ENCODE measurements at places on chromosomes 7 and 10.

GRCh38 chr10:126670895-126671261 is 385 bp upstream of the C10orf90 start:
- DNase-seq, result no peak

GRCh38 chr10:92961638-92962037 is 99.0 kb upstream of the CYP26C1 start:
- DNase-seq, result no peak

GRCh38 chr7:36784991-36785940 is 61.0 kb upstream of the AOAH start:
- DNase-seq, result no peak

DNA sequence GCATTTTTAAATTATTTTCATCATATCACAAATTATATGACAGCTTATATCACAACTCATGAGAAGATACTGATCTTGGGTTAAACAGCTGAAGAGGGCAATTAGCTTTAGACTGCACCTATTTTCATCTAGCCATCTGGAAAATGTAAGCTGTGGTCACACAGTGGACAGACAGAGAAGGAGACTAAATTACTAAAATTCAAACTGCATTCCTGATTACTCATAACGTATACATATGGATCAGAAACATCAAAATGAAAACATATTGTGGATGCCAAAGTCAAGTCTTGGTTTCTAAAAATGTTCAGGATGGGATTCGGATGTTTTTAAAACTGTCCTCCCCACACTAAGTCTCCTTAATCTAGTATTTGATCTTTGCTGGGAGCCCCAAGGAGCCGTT is 6.6 kb downstream of the BBIP1 start:
- peak; percentile 90 for DNase-seq

- no peak for DNase-seq
These were observed 37.2 kb downstream of the IKZF1 start for GRCh38 chr7:50341724-50342123.

DNA sequence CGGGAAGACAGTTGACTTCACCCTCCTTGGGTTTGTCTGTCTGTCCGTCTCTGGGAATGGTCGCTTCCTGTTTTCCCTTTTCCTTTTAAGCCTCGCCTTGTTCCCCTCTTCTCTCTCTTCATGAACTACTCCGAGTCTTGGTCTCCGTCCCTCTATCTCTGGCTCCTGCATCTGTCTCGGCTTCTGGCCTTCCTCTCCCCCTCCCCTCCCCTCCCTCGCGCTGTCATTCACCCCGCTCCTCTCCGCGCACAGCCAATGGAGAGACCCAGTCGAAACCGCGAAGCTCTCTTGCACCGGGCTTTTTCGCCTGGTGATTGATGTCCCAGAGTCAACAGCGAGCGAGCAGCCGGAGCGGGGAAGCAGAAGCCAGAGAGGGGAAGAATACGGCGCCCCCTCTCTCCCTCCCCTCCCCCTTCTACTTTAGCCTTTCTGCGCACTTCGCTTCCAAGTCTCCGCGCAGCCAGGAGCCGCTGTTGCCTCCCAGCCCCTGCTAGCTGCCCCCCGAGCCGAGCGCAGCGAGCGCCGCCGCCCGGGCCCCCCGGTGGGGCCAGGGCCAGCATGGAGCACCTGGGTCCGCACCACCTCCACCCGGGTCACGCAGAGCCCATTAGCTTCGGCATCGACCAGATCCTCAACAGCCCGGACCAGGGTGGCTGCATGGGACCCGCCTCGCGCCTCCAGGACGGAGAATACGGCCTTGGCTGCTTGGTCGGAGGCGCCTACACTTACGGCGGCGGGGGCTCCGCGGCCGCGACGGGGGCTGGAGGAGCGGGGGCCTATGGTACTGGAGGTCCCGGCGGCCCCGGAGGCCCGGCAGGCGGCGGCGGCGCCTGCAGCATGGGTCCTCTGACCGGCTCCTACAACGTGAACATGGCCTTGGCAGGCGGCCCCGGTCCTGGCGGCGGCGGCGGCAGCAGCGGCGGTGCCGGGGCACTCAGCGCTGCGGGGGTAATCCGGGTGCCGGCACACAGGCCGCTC is at the start of gene TLX1:
Gene TLX1, plus strand, starts transcription at position 317 of the 978 bp plus-strand sequence. Its CDS starts 242 bp downstream, at position 559.
- DNase-seq, result no peak

DNA sequence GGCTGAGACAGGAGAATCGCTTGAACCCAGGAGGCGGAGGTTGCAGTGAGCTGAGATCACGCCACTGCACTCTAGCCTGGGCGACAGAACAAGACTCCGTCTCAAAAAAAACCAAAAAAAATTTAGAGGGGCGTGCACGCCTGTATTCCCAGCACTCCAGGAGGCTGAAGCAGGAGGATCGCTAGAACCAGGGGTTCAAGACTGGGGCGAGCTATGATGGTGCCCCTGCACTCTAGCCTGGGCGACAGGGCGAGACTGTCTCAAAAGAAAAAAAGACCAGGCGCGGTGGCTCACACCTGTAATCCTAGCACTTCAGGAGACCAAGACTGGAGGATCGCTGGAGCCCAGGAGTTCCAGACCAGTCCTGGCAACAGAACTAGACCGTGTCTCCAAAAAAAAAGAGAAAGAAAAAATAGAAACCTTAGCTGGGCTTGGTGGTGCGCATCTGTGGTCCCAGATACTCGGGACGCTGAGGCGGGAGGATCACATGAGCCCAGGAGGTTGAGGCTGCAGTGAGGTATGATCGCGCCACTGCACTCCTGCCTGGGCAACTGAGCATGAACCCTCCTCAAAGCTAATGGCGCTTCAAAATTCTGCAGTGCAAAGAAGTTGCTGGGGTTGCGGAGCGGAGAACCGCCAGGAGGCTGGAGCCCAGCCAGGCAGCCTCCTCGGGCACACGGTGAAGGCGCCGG is 382 bp upstream of the MBLAC1 start:
- DNase-seq, result no peak

DNA sequence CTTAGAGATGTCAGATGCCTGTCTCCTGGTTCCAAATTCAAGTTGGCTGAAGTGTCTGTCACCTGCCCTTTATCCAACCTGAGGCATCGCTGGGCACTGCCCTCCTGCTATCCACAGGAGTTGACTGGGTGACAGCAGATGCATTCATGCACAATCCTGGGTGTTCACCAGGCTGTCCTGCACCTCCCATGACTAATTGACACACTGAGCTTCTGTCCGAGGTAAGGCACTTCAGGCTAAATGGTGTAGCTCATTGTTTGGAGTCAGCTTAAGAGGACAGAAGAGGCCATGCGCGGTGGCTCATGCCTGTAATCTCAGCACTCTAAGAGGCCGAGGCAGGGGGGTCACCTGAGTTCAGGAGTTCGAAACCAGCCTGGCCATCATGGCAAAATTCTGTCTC is 2.4 kb downstream of the UCMA start:
- no peak for DNase-seq

DNA sequence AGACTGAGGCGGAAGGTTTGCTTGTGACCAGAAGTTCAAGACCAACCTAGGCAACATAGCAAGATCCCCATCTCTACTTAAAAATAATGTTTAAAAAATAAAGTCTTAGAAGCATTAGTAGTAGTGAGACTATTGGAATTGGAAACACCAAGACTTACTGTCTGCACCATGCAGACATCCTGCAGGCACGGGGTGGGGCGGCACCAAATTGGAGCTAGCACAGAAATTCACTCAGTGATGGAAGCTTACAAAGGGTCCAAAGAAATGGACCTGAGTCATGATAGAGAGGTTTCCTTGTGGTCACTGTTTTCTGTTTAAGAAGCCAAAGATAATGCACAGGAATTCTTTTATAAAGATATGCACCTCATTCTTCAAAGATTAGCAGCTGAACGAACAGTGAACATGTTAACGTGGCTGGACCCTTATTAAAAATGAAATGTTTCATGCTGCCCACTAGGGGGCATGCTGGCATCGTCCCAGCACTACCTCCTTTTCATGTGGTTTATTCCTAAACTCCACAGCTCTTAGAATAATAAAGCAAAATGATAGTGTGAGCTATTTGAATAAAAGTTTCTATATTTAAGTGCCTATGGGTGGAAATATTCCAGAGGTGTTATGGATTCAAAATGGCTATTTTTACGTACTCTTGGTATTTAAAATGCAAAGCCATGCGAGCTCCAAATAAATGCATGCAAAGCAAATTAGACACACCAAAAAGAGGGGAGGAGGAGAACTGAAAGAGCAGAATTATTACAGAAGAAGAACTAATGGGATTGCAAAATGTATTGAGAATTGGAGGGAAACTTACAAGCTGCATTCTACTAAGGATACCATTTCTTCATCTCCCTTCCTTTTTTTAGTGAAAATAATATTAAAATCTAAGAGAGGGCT is 28.6 kb downstream of the PDSS1 start:
- peak; percentile 73 for DNase-seq

GRCh38 chr10:70296406-70296899 is 12.6 kb upstream of the NPFFR1 start:
- DNase-seq, result peak; percentile 90

DNA sequence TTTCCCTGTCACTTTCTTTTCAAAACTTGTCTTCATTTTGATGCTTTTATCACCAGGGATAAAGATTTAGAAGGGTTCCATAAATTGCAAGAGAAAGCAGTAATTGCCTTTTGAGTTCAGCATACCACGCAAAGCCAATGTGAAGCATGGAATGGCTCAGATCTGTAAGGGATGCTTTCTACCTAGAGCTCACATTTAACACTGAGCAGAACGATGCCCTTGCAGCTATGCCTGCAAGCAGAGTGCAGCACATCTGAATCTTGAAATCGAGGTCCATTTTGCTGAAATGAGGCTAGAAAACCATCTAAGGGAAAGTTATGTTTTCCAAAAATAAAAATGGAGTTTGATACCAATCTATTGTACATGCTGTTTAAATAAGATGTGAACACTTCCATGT is 171.2 kb upstream of the CELF2 start:
- DNase-seq, result no peak

GRCh38 chr7:64755865-64756264 is 38.4 kb upstream of the ZNF138 start:
- no peak for DNase-seq

- no peak for DNase-seq
These were observed 109.6 kb downstream of the ELAPOR2 start for GRCh38 chr7:86949779-86950260.

- no peak for DNase-seq
These were observed 67.9 kb downstream of the DENND11 start for GRCh38 chr7:141634065-141634464.

DNA sequence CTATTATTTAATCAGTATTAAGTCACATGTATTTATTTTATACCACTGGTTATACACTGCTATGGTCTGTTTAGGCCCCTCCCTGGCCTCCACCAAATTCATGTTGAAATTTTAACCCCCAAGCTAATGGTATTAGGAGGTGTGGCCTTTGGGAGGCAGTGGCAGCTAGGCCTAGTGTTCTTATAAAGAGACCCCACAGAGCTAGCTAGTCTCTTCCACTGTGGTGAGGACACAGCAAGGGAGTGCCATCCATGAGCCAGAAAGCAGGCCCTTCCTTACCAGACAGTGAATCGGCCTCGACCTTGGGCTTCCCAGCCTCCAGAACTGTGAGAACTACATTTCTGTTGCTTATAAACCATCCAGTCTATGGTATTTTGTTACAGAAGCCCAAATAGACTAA is 28.7 kb downstream of the RBM48 start:
- no peak for DNase-seq

DNA sequence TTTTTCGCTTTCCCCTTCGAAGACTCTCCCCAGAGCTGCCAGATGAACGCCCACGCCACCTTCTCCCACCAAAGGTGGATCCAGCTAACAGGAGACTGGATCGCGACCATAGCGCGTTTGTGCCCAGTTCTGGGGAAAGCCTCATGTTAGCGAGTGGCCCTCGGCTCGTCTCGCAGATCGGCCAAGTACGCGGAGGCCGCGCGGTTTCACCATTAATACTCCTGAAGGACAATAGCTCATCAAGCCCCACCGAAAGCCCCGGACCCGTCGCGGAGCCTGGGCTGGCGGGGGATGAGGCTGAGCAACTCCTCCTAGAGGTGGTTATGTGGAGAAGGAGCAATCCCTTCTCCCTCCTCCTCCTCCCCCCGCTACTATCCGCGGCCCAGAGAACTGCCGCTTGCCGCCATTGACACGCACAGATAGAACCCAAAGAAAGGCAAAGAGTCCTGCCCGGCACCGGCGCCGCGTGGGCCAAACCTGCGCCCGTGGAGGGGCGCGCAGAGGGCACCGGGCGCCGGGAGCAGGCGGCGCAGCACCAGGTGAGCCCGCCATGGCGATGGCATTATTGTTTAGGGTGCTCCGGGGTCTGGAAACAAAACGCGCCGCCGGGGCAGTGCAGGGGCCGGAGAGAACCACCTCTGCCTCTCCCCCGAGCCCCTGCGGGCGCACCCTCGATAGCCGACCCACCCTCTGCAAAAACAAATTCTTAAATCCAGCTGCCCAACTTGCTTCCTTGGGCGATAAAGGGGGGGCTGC is at the start of gene MACROH2A2:
Gene MACROH2A2, plus strand, starts transcription at position 385 of the 756 bp plus-strand sequence. CDS start 22,813 bp downstream, outside the sequence.
- DNase-seq, result peak; percentile 61

- peak; percentile 59 for DNase-seq
These were observed 817 bp downstream of the MLLT10 start for GRCh38 chr10:21534604-21535493.

GRCh38 chr7:44333911-44334733 is 8.7 kb upstream of the CAMK2B start:
- no peak for DNase-seq

DNA sequence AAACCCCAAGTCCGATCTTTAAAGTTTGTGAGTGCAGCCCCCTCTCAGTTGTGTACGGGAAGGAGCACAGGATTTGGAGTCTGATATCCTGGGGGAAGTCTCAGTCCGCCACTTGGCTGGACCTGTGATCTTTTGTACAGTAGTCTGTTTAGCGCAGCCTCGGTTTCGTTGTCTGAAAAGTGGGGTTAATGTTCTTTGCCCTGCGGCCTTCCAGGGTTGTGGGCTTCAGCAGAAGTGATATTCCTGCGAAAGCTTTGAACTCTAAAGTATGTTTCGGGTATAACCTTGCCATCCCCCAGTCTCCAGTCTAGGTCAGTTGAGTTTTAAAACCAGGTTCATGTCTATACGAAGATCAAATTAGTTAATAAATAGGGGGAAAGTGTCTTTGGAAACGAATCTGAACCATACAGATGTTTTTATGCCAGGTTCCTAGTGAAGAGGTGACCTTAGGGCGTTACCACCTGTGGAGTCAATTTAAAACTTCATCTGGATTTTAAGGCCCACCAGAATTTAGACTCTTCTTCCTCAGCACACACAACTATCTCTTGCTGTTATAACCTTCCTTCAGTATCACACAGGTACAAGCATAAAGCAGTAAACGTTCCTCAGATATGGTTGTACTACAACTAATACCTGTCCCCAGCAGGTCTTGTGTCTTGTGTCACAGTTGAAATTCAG is 904 bp downstream of the R3HCC1L start:
- DNase-seq, result no peak

DNA sequence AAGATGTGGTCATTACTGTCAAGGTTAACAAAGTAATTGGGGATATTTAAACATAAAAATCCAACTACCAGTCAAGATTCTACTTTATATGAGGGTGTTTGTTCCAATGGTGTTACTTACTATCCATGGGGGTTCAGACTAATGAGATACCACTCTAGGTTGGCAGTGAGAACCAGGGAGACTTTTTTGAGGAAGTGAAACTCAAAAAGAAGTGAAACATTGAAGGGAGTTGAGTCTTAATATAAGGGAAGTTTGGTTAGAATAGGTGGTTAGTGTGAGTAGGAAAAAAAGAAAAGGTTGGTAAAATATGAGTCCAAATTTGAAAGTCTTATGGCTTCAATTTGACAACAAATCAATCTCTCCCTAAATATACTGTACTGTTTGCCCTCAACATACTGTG is 123.6 kb upstream of the ANK3 start:
- no peak for DNase-seq

Data from EH (cell line).